Activated naive CD4-positive, alpha-beta T cell treated with anti-CD3 and anti-CD28 coated beads for 36 hours (primary cell): ENCODE measurements at places on chromosomes 6 and 20.

DNA sequence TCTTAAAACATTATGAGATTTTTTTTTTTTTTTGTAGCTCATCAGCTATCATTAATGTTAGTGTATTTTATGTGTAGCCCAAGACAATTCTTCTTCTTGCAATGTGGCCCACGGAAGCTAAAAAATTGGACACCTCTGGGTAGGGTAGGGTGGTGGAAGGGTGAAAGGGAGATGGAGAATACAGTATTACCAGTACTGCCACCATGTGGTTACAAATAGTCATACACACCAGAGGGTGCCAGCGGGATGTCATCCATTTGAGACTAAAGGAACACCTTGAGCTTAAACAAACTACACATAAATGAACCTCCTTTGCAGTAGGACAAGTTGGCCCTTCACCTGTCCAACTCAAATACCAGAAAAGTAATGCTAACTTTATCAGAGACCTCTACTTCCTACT is 601.9 kb downstream of the HTR1B start:
- peak; percentile 5 for DNase-seq

GRCh38 chr6:16437984-16438383 is 199.6 kb downstream of the GMPR start:
- DNase-seq, result no peak

- peak; percentile 50 for DNase-seq
Observed at GRCh38 chr6:13485923-13486562, 1.4 kb downstream of the GFOD1 start.

- no peak for DNase-seq
Observed at GRCh38 chr20:16926626-16927430, 178.7 kb downstream of the OTOR start.

DNA sequence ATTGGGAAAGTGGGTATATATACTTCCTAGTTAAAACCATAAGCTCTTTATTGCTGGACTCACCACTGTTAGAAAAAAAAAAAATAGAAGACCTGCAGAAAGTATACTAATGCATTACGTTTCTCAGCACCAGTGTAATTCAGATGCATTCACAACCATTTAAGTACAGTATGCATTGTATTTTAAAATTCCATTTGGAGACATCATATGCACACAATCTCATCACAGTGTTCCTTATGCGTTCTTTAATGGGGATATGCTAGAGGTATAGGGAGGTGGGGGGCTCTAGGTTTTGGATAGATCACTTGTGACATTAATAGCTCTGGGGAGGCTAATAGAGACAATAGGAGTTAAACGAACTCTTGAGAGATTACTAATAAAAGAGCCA is 9.4 kb downstream of the TFAP2A start:
- no peak for DNase-seq

GRCh38 chr6:26367114-26367513 is 2.1 kb downstream of the BTN3A2 start:
- no peak for DNase-seq

DNA sequence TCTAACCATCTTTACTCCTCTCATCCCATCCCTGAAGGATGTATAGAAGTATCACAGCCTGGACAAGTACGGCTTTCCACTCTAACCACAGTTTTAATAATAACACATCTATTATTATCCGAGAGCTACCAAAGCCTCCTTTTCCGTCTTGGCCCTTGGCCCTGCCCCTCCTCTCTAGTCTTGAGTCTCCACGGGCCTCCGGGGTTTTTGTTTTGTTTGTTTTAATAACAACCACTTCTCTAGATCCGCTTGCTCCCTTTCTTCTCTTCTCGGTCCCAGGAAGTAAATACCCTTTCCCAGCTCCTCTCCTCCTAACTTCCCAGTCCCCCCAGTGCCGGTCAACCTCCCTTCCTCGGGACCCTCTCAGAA is 661 bp downstream of the LCA5 start:
- DNase-seq, result peak; percentile 4

GRCh38 chr20:53934421-53935343 is 135.7 kb downstream of the BCAS1 start:
- DNase-seq, result peak; percentile 42

DNA sequence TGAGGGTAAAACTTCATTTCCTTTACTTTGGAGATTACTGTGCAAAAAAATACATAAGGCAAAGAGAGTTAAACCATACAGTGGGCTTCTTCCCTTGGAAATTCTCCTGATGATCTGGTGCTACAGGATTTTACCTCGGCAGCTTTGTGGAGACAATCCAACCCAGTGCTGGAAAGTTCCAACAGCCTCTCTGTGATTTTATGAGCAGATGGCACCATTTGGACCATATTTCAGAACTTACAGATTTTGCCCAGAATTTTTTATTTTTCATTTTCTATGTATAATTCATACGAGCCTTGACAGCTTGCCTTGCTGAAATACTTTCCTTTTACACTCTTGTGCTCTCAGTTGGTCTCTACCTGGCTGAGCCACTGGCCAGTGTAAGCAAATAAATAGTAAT is 43.3 kb upstream of the TNFRSF21 start:
- DNase-seq, result no peak

GRCh38 chr20:24106150-24106800 is 117.7 kb upstream of the GGTLC1 start:
- no peak for DNase-seq

DNA sequence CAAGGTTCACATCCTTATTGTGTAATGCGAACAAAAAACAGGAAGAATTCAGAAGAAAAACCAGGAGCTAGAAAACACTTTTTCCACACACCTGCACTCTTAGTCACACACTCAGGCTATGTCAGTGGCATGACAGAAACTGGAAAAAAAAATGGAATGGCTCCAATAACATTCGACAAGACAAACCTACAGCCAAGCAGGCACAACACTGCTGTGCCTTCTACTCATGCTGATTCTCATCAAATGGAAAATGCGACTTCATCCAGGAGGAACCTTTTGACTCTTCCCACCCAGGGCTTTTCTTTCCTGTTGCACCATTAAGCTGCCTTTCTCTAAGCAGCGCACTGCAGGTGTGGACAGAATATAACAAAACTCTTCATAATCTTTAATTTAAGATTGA is 163.2 kb upstream of the BTBD3 start:
- DNase-seq, result no peak

DNA sequence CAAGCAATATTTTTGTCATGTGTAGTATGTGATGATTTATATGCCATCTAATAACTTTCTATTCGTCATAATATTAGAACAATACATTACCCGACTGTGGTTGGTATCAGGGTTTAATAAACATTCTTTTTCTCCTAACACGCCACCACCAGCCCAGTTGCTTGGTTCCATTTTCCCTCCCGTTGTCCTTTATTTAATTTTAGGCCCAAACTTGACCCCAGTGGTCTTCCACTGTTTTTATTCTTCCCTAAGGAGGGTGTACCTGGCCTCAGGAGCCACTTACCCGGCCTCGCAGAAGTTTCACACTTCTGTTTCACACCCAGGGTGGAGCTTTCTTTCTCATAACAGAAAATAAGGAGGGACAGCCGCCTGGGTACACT is 33.1 kb upstream of the PIM1 start:
- DNase-seq, result no peak

- DNase-seq, result no peak
Observed at GRCh38 chr6:125454351-125454750, 152.6 kb upstream of the HDDC2 start.

DNA sequence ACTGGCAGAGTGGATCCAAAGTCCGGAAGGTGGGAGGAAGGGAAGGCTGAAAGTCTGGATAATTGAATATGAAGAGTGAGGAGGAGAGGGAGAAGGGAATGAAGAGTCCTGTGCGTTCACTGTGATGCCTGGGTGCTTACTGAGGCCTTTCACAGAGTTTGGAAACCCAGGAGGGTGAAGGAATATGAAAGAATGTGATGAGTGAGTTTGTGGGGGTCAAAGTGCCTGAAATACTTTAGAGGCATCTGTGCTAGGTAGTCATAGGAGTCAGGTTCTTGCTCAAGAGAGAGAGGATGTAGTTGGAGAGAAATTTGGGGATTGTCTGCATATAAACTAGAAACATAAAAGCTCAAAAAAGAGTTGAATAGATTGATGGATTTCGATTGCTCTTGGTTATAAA is 20.7 kb downstream of the NKX2-4 start:
- no peak for DNase-seq

- no peak for DNase-seq
Observed at GRCh38 chr6:35084511-35085203, 56.5 kb downstream of the TCP11 start.

DNA sequence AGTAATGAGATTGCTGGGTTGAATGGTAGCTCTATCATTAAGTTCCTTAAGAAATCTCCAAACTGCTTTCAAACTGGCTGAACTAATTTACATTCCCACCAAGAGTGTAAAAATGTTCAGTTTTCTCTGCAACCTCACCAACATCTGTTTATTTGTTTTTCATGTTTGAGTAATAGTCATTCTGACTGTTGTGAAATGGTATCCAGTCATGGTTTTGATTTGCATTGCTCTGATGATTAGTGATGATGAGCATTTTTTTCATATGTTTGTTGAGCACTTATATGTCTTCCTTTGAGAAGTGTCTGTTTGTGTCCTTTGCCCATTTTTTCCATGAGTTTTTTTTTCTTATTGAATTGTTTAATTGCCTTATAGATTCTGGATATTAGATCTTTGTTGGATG is 24.9 kb downstream of the DEFB125 start:
- DNase-seq, result no peak

- DNase-seq, result no peak
Observed at GRCh38 chr6:88442737-88443136, 276.6 kb upstream of the CNR1 start.

DNA sequence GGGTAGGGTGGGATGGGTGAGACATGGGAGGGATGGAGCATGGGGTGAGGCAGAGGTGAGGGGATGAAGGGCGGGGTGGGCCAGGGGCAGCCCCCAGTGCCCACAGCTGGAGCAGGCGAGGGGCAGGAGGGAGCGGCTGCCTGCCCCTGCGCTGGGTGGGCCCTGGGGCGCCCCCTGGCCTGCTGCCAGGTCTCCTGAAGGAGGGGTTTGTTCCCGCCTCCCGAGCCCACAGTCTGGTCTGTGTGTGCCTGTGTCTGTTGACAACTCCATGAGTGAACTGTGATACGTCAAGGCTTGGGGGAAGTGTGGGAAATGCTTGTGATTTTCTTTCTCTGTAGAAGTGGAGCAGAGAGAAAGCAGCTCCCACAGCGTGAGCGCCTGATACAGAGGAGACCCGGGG is 10.9 kb upstream of the MRGBP start:
- DNase-seq, result no peak

DNA sequence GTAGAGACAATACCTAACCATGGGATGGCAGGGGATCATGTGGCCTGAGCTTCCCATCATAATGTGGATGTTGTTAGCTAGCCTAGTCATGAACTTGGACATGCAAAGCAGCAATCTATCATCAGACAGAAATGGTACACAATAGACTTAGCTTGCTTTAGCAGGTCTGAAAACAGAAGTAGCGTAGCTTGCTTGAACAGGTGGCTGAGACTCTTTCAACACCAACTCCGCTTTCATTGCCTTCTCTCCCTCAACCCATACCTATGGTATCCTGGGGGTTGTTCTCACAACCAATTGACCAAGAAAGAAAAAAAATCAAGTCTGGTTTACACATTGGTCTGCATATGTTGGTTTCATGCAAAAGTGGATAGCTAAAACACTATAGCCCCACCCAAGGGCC is 23.0 kb downstream of the CD164 start:
- DNase-seq, result no peak

- DNase-seq, result no peak
Observed at GRCh38 chr6:138800377-138801150, 4.7 kb downstream of the ECT2L start.

- no peak for DNase-seq
Observed at GRCh38 chr6:123804014-123804786, 535 bp downstream of the NKAIN2 start.

DNA sequence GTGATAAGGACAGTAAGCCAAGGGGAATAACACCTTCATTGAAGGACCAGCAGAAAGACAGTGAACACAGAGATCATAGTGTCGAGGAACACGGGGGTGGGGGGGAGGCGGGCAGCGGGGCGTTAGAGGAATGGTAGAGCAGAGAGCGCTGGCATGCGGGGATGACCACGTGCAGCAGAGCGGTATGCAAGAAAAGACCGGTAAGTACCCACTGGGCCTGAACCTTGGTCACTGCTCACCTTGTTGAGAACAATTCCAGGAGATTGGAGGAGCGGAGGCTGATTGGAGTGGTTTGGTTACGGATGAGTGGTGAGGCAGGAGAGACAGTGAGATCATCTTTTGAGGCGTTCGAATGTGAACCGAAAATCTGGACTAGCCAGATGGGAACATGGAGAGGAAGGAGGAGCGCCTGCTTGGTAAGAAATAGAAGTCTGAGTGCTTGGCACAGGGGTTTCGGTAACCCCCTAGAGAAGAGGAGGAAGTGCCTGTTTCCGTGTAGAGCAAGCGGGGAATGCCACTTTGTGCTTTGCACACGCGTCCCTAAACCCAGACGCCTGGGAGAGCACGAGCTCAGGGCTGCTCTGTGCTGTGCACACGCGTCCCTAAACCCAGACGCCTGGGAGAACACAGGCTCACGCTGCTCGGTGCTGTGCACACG is 70.0 kb downstream of the FAM120B start:
- DNase-seq, result no peak

- DNase-seq, result no peak
Observed at GRCh38 chr20:32152421-32153155, 43.1 kb downstream of the TM9SF4 start.
